ENCODE measurements at places on chromosomes 16 and 17.

DNA sequence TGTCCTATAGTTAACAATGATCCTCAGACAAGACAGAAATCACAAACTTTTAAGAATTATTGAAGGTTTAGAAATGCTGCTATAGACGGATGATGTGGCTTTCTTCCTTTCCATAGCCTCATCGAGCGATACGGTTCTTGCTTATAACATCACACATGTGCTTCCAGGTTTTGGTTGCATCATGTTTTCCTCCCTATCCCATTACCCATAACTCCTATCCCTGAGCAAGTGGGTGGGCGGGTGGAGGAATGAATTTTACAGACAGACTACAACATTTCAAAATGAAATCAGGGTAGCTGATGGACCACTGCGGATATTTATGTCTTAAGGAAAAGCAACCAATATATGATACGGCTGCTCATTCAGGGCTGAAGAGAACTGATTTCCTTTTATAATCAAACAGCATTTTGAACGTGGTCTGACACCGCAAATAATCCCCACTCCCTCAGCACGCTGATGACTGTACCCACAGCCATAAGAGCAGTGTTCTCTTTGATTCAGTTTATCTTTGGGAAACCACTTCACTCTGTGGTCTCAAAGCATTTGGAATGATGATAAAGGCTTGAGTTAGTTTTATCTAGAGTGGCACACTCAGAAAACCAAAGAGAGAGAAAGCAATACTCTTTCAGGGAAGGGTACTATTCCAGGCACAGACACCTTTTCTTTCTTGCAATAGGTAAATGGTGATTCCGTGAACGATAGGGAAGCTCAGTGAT lies 4.6 kb upstream of the AKTIP start:
- DNase-seq, result no peak

- no peak for DNase-seq
These were observed 22.5 kb upstream of the TBX2 start for GRCh38 chr17:61376931-61377838.

DNA sequence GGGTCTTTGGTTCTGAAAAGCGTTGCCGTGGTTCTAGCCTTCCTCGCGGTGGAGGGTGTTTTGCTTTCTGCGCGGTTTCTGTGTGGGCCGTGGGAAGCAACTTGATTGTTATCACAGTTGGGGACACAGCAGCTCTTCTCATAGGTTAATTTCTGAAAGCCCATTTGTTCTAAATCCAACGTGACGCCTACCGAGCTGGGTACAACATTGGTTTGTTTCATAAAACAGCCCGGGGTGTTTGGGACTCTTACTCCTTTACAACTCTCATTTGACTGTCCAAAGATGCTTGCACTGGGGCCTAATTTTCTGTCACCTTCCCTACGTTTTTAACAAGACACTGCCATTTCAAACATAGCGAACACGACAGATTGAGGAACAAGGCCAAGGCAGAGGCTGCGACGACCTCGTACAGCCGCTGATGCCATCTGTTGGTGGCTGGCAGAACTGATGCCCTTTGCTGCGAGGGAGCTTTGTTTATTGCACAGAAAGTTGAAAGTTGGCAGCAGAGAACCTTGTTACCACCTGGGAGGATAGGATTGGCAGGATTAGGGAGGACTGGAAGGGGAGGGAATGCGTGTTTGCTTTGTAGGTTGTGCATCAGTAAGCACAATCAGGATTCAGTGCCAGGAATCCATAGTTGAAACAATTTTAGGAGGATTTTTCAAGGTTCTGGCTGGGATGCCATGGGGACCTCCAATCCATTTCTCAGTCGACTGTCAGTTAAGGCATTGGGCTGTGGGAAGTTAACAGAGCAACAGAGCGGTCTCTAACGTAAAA lies 98.3 kb downstream of the PITPNC1 start:
- peak; percentile 55 for DNase-seq

DNA sequence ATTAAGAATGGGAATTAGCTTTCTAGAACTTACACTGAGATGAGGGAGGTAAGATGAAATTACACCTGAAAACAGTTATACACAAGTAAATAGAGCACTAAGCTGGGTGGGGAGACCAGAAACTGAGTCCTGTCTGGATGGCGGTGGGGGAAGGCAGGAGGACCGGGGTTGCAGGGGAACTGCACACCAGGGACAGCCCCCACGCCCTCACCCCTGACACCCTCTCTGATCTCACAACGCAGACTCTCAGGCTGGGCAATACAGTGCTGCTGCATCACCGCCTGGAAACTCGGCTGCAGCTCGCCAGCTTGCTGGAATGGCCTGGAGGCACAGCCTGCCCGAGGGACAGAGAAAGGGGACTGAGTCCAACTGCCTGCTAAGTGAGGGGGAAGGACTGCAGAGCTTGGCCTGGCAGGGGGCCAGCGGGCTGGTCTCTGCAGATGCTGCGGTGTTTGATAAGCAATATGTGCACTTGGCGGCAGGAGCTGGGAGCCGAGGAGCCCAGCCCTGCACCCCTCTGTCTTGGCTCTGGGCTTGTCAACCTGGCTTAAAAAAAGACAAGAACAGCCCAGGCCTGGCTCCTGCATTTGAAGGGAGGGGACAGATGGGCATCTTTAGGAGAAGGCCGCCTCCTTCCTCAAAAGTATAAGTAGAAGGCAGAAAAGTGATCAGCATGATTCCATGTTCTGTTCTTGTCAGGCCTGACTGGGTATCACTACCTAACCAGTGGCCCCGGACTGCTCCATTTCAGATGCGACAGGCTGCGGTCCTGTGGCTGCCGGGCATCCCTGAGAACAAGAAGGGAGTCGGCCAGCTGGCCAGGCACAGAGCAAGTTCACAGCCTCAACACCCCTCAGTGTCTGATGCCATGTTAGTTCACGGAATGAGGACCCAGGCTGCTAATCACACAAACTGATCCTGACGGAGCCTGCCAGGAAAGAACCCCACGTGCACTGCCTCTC lies 30.2 kb downstream of the SPHK1 start:
- DNase-seq, result no peak

DNA sequence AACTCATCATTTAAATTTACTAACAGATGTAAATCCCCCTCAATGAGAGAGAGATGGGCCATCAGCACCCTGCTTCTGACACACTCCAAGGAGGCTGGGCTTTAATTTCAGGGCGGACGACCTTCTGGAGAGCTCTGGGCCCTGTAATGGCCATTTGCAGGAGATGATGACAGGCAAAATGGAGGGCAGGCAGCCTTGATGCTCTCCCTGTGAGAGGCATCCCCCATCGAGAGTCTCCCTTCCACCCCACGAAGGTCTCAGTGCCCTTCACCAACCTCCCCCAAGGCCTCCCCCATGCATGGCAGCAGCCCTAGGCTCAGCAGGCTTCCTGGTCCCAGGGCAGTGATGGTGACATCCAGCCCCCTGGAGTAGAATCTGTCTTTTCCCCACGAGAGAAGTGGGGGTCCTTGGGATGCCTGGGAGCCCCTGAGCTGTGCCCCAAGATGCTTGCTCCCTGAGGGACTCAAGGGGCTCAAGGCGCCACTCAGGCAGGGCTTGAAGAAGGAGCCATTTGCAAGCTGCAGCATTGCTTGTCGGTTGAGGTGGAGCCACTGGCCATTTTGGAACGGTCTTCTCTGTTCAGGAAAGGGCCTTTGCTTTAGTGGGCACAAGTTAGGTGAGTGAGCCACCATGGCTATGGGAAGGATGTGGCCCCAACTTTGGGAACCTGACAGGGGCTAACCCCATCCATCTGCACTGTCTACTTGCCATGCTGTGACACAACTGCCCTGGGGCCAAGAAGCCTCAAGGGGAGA lies 82.6 kb downstream of the C16orf78 start:
- DNase-seq, result no peak

DNA sequence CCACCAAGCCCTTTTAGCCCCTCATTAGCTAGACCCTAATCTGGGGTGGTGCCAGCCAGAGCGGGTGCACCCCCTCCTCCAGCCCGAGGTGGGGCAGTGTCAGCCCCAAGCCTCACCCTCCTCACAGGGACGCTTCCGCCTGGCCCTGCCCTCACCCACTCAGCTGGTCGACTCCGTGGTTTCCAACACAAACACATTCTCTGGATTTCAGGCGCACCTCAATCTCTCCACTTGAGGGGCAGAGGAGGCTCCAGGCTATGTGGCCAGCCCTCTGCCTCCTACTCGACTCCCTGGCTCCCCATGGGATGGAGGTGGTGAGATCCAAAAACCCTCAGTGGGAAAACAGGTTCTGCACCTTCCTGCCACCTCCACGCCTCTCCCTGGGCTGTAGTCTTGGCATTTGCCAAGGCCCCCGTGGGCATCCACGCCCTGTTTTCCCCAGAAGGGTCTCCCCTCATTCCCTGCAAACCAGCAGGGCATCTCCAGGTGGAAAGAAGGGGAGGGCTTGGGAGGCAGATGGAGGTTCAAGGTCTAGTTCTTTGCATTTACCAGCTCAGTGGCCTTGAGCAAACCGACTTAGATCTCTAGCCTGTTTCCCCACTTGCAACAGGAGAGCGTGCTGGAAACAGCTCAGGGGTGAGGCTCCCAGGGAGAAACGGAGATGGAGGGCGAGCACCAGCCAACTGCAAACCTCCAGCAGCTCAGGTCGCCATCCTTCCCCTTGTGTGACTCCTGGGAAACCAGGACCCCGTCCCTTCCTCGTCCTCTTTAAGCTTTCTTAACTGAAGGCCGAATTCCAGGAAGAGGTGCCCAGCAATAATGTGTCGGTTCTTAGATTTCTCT lies 1.7 kb downstream of the EMP2 start:
- DNase-seq, result no peak
